Renal cortex interstitium (tissue), 15 donors: ENCODE measurements at places on chromosomes 2 and 18. TPM values are rescaled to one million over a fixed set of nuclear protein-coding genes. Genes with fewer than 3 reads are reported as not detected.

DNA sequence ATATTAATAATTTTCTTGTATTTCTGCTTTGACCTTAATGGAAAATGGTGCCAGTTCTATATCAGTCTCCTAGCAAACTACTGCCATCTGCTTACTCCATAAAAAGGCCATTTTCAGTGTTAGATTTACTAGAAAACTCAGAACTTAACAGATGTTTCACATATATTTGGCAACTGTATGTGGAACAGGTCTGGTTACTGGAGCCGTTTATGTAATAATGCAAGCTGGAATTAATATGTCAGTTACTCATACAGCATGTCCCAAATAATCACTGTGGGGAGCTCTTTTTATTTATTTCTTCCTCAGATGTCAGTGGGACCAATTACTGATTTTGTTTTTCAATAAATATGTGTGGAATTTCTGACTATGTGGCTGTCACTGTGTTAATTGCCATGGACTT lies 1247.6 kb downstream of the CNTNAP5 start:
- no peak for DNase-seq

- peak; percentile 82 for DNase-seq
These were observed at the start of gene UNC80 for GRCh38 chr2:209771474-209772289. Gene UNC80 (plus strand): TSS chr2:209771832. CDS start chr2:209772073, 241 bp downstream.

CCBE1 gene
- polyA plus RNA-seq, result 35.2 TPM

TGIF1 gene
- polyA plus RNA-seq, result 87.5 TPM

DNA sequence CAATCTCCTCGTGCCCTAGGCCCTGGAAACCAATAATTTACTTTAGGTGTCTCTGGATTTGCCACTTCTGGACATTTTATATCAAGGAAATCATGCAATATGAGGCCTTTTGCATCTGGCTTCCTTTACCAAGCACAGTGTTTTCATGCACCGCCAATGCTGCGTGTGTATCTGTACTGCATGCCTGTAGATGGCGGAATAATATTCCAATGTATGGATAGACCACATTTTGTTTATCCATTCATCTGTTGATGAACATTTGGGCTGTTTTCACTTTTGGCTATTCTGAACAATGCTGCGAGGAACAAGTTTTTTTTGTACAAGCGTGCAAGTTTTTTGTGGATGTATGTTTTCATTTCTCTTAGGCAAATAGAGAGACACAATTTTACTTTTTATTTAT lies 18.9 kb downstream of the HPCAL1 start:
- DNase-seq, result no peak

DNA sequence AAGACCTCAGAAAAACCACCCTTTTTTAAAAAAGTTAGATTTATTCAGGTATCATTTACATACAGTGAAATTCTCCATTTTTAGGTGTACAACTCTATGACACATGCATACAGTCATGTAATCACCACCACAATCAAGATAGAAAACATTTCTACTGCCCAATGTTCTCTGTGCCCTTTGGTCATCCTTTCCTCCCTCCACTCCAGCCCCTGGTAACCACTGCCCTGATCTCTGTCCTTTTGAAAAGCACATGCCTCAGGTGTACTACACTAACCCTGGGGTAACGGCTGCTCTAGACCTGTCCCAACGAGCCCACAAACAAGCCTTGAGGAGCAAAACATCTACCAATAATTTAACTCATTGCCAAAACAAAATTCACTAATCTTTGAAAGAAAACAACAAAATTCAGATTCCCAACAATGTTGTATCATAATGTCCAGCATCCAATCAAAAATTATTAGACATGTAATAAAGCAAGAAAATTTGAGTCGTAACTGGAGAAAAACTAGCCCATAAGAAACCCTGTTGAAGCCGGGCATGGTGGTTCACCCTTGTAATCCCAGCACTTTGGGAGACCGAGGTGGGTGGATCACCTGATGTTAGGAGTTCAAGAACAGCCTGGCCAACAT lies 25.9 kb upstream of the KLF11 start:
- DNase-seq, result no peak

GRCh38 chr2:85578243-85579180 lies 1.1 kb downstream of the VAMP8 start:
- DNase-seq, result no peak

DNA sequence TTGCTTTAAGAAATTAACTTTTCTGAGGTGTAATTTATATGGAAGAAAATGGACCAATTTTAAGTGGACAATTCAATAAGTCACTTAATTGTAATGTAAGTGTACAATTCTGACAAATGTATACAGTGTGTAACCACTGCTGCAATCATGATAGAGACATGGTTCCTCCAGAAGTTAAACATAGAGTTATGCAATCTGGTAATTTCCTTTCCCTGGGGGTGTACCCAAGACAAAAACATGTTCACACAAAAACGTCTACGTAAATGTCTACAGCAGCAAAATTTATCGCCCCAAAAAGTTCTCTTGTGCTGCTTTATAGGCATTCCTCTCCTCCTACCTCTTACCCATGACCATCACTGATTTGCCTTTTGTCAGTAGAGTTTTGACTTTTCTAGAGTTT lies 141.5 kb downstream of the AQP4 start:
- no peak for DNase-seq

GRCh38 chr2:216554286-216554685 lies 55.6 kb downstream of the RPL37A start:
- no peak for DNase-seq

ADGRF3 gene
- 2.4 TPM for polyA plus RNA-seq

DNA sequence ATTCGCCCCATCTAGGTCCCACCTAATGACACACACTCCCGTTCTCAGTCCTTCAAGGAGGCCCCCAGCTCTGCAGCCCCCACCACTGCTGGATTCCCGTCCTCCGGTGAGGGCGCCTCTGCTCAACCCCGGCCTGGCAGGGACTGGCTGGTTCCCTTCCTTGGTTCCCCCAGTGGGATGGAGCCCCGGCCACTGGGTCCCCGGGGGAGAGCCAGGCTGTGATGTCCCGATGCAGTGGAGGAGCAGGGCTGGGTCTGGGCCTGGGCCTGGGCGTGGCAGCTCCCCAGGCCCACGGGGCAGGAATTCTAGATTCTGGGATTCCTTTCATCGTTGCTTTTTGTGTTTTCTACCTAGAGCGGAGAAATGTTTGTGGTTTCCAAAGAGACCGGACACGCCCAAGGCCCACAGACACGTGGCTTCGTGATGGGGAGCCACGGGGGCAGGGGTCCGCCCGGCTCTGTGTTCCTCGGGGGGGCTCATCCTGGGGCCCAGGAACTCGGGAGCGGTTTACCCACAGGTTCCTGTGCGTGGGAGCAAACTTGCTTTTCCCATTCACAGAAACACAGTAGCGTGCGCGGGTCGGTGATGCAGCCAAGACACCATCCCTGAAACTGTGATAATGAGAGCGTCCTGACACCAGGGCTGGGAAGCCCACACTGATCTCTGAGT lies 67.0 kb downstream of the SLC66A2 start:
- no peak for DNase-seq

DNA sequence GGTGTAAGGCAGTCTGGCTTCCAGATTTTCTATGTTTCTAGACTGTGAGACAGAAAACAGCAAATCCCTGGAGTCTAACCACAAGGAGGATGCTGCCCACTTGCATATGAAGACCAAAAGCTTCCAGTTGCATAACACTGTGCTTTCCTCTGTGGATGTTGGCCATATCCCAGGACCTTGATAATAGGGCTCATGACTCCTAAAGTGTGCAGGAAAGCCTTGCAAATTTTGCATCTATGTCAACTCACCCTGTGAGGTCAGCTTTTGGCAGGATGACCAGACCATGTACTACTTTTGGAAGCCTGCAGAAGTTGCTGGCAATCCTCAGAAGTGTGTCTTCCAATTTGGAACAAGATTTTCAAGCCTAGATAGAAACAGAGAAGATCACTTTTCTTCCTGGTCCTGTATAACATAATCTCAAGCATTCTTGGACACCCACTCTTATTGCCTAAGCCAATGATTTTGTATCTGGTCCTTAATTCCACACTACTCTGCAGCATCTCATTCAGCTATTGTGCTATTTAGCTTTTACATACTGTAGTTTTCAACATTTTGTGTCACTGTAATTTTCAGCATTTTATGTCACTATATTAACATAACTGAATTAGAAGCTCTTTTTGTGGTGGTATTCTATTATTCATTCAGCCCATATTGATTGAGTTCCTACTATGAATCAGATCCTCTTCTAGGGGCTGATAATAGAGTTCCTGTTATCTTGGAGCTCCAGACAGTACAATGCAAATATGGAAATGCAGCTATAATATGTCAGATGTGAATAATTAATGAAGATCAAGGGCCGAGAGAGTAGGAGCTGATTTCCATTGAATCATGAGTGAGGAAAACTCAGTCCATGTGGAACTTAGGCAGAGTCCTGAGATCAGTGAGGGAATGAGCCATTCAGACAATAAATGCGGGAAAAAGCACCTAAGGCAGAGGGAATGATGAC lies 85.3 kb upstream of the RAB27B start:
- no peak for DNase-seq

DNA sequence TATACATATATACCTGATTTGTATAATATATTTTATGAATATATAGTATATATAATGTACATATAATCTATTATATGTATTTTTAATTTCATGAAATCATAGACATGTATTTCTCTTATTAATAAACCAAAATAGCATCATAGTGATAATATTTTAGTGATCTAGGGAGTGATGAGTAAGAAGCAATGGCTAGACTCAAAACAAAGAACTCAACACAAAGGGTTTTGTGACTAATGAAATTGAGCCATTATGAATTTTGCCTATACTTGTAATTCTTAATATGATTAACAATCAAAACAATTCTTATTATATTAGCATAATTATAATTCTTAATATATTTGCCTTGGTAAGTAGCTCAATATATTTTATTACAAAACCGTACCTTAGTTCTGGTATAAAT lies 1614.1 kb upstream of the TMEFF2 start:
- DNase-seq, result no peak

GRCh38 chr18:58716060-58716756 lies 44.9 kb downstream of the MALT1 start:
- DNase-seq, result no peak

CCDC88A gene
- 60.0 TPM for polyA plus RNA-seq

DNA sequence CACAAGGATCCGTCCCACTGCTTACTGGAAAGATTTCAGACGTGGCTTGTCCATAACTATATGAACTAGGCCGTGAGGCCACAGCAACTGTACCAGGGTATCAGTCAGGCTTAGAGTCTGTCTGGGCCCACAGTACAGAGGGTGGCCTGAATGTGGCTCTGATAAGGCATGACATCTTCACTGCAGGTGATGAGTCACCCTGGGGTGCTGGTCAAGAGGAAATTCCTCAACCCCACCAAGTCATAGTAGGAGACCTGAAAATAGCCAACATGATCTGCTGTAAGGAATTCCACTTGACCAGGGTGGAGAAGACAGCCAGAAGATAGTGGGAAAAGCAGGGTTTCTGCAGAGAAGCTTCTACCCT lies 107.7 kb downstream of the INHBB start:
- no peak for DNase-seq

DNA sequence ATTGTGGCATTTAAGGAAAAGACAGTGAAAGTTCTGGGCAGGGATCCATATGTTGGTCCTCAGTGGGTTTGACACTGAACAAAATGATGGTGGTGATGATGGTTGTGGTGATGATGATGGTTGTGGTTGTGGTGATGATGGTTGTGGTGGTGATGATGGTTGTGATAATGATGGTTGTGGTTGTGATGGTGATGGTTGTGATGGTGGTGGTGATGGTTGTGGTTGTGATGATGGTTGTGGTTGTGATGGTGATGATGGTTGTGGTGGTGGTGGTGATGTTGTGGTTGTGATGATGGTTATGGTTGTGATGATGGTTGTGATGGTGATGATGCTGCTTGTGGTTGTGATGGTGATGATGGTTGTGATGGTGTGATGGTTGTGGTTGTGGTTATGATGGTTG lies 308.7 kb downstream of the AGAP1 start:
- no peak for DNase-seq

- no peak for DNase-seq
These were observed 209.6 kb downstream of the TWIST2 start for GRCh38 chr2:239057533-239057932.

- no peak for DNase-seq
These were observed 110.0 kb downstream of the HDAC4 start for GRCh38 chr2:239290618-239291474.

DCDC2C gene
- 0.56 TPM for polyA plus RNA-seq

GRCh38 chr2:23399674-23400261 lies 14.8 kb downstream of the KLHL29 start:
- no peak for DNase-seq

DNA sequence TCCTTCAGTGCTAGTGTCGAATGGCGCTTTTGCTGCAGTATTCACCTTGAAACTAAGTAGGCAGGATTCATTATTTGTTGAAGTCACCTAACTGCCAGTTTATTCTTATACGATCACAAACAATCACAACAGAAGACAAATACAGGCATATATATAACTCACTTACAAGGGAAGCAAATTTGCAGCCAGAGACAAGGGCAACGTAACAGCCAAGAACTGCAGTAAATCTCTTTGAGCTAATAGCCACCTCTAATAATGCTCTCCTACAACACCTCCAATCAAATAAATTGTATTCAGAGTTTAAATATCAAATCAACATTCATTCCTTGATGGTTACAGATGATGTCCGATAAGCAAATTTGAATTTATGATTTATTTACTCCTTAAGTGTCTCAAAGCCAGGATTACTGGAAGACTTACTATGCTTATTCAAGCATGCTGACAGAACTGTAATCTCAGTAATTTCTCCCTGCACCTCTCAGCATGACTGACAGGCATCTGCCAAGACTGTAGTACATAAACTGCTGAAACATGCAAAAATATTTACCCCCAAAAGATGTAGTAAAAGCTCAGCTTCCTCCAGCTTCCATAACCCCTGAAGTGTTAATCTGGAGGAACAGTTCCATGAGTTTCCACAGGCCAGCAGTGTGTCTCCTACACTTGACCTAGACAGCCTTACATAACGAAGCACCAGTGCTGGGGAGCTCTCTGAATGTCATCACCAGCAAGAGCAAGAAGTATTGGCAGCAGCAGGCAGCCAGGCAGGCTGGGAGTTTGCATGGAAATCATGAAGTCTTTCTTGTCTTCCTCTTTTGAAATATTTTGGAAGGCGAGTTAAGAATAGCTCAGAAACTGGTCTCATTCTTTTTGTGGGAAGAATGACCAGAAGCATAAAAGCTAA lies 20.9 kb upstream of the SCN1A start:
- no peak for DNase-seq

ABHD1 gene
- 1.3 TPM for polyA plus RNA-seq

- DNase-seq, result no peak
These were observed 23.4 kb upstream of the PAX3 start for GRCh38 chr2:222322236-222322635.

GRCh38 chr2:29011418-29012060 lies 30.4 kb downstream of the TOGARAM2 start:
- DNase-seq, result no peak

- no peak for DNase-seq
These were observed 96.0 kb downstream of the COL5A2 start for GRCh38 chr2:189083606-189084005.

- no peak for DNase-seq
These were observed 19.5 kb upstream of the HNRNPLL start for GRCh38 chr2:38622210-38622609.

DNA sequence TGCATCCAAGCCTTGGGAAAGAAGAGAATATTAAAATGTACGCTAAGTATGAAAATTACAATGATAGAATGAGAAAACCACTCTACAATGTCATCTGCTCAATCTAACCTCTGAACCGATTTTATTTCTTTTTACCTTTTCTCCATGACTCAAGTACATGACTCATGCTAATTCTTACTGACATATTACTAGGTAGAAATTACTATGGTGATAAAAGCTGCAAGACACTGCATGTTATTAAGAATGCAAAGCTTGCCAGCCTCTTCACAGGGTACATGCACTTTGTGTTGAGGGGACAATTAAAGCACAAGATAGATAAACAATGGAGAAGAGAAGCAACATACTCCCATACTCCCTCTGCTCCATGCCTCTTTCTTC lies 20.7 kb downstream of the SFT2D3 start:
- DNase-seq, result no peak

KLHL14 gene
- polyA plus RNA-seq, result 28.0 TPM
